ENCODE measurements at places on chromosomes 6 and 20. TPM values are rescaled to one million over a fixed set of nuclear protein-coding genes. Genes with fewer than 3 reads are reported as not detected.

Gene TBPL1
- 14.7 TPM for total RNA-seq

Gene ZNF341
- 0.72 TPM for total RNA-seq

Gene CCN6
- 0.72 TPM for total RNA-seq

Gene RUNX2
- total RNA-seq: 1.9 TPM

Gene RNF8
- 21.1 TPM for total RNA-seq

Gene DEFB129
- total RNA-seq: not detected

Gene HAO1
- total RNA-seq: not detected

Gene GNAS-AS1
- total RNA-seq: 0.48 TPM

Gene STMND1
- not detected for total RNA-seq

Gene LY6G6C
- total RNA-seq: not detected

Gene MLIP
- not detected for total RNA-seq

Gene KCNG1
- 148 TPM for total RNA-seq

Gene PHACTR1
- total RNA-seq: 0.96 TPM

Gene TBXT
- total RNA-seq: not detected

Gene EFCAB8
- total RNA-seq: not detected

Gene HTR1E
- not detected for total RNA-seq

Gene ADIG
- total RNA-seq: not detected

Gene SERINC3
- 119 TPM for total RNA-seq

Gene BCAS1
- not detected for total RNA-seq

Gene TMEM151B
- not detected for total RNA-seq

Gene LIN28B
- total RNA-seq: not detected

Gene PGC
- total RNA-seq: not detected

Gene LRRC1
- 27.9 TPM for total RNA-seq

Gene PAX1
- not detected for total RNA-seq

Gene CCDC170
- 0.24 TPM for total RNA-seq

Gene DACT2
- total RNA-seq: 0.72 TPM

Gene SALL4
- 0.64 TPM for total RNA-seq

Gene HLA-DOA
- total RNA-seq: not detected

Gene RSPO4
- not detected for total RNA-seq

Gene KCTD20
- 30.9 TPM for total RNA-seq

Gene PCK1
- total RNA-seq: not detected

Gene GFRA4
- total RNA-seq: not detected

Gene LATS1
- 7.2 TPM for total RNA-seq

Gene CTAGE9
- total RNA-seq: not detected

Gene GHRH
- not detected for total RNA-seq

Measured in tracheal epithelial cell (primary cell).